ENCODE measurements at places on chromosomes 12 and 14. TPM values are rescaled to one million over a fixed set of nuclear protein-coding genes. Genes with fewer than 3 reads are reported as not detected.

Gene SDR9C7
- total RNA-seq, result 0.51 TPM

Gene CEP128
- 17.6 TPM for total RNA-seq

Gene CACNA1C
- 6.5 TPM for total RNA-seq

Gene ERG28
- total RNA-seq, result 3.6 TPM

Gene CFAP54
- 1.6 TPM for total RNA-seq

Gene SPTB
- total RNA-seq, result 386 TPM

Gene RDH16
- 1.3 TPM for total RNA-seq

Gene VRTN
- not detected for total RNA-seq

Gene SLC10A1
- not detected for total RNA-seq

Gene SLC39A2
- total RNA-seq, result 5.6 TPM

Gene CISTR
- total RNA-seq, result not detected

Gene FAM161B
- 4.9 TPM for total RNA-seq

Gene CLEC4C
- not detected for total RNA-seq

Gene TAOK3
- 28.9 TPM for total RNA-seq

Gene KRT78
- 64.7 TPM for total RNA-seq

Gene ALKBH2
- 18.8 TPM for total RNA-seq

Gene SERPINA5
- total RNA-seq, result not detected

Gene CBLN3
- total RNA-seq, result 1.3 TPM

Gene DIO2
- total RNA-seq, result 71.7 TPM

Gene SDSL
- 0.31 TPM for total RNA-seq

Gene BTBD6
- 65.8 TPM for total RNA-seq

Gene YARS2
- total RNA-seq, result 29.8 TPM

Gene PTCSC3
- total RNA-seq, result not detected

Gene CIROP
- total RNA-seq, result not detected

Gene TMPRSS12
- not detected for total RNA-seq

Gene KCNJ8
- 50.1 TPM for total RNA-seq

Gene GPD1
- 222 TPM for total RNA-seq

Gene PTPRR
- 1.2 TPM for total RNA-seq

Gene ACVRL1
- total RNA-seq, result 82.7 TPM

Gene AMDHD1
- not detected for total RNA-seq

Gene SLCO1B1
- total RNA-seq, result not detected

Gene FAM186B
- 0.82 TPM for total RNA-seq

Gene SLC39A9
- total RNA-seq, result 56.3 TPM

Gene SLC38A6
- total RNA-seq, result 46.7 TPM

Gene DLGAP5
- total RNA-seq, result 12.6 TPM

Gene ARHGEF40
- 79.2 TPM for total RNA-seq

Gene PRKD1
- total RNA-seq, result 19.2 TPM

Gene PARP11
- total RNA-seq, result 5.1 TPM

Gene YBX3
- 454 TPM for total RNA-seq

Gene KLHL33
- 1.9 TPM for total RNA-seq

Gene LMNTD1
- total RNA-seq, result not detected

Gene REM2
- 0.72 TPM for total RNA-seq

Gene JDP2
- 54.7 TPM for total RNA-seq

Gene CATSPERB
- 5.7 TPM for total RNA-seq

Gene PABPN1
- 55.6 TPM for total RNA-seq

Gene LGR5
- total RNA-seq, result 2.5 TPM

Gene IFT43
- total RNA-seq, result 22.0 TPM

Gene RSRC2
- total RNA-seq, result 77.9 TPM

Gene COL2A1
- total RNA-seq, result 7.0 TPM

Gene CMKLR1
- total RNA-seq, result 6.1 TPM

Gene TCL1B
- total RNA-seq, result not detected

Gene POLE2
- 8.0 TPM for total RNA-seq

Gene BMP4
- total RNA-seq, result 15.3 TPM

Gene KCNC2
- 3.9 TPM for total RNA-seq

All from tongue (tissue), 3 donors.